ENCODE measurements at places on chromosomes 4 and X.

DNA sequence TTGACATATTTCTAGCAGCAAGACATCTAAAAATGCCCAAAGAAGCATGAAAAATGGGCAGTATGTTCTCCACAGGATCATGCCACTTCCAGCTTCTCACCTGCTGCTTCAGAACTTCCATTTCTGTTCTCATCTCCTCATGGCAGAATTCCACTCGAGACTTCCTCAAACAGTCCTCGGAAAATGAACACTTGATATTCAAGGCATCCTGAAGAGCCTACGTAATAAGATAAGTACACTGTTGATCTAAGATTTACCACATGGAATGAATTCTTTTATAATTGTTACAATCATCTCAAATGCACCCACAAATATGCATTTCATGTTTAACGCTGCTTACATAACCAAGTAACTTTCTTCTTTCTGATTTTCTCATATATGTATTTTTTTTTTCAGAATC, 14.1 kb downstream of the TNIP3 start:
- no peak for DNase-seq

GRCh38 chr4:129623233-129623875, 527.4 kb downstream of the C4orf33 start:
- no peak for DNase-seq

- DNase-seq = no peak
Measured at GRCh38 chr4:108683479-108683878, 33.1 kb downstream of the OSTC start.

DNA sequence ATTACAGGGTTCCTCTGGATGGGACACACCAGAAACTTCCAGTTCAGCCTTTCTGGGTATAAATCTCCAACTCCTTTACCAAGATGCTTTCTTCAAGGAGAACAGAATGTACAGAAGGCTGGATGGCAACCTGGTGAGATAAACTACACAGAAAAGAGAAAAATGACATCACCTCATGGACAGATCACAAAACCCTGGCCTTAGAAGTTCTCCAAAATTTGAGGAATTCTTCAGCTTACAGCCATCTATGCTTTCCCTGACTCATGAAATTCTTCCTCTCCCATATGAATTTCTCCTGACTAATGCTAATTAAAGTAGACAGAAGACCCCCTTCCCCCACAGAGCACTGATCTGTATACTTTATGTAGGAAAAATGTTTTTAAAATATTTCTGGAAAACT, 345.4 kb downstream of the STIM2 start:
- DNase-seq = no peak

DNA sequence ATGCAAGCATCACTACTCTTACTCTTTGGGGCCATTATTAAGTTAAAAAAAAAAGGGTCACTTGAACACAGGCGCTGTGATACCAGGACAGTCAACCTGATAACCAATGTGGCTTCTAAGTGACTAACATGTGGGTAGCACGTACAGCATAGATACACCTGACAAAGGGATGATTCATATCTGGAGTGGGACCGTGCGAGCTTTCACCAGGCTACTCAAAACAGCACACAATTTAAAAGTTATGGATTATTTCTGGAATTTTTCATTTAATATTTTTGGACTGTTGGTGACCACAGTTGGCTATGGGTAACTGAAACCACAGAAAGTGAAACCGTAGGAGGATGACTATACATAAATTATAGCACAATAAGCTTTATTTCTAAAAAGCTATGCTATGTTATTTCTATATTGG, 113.8 kb upstream of the STIM2 start:
- DNase-seq = no peak
